ENCODE measurements at places on chromosomes 2 and 18.

DNA sequence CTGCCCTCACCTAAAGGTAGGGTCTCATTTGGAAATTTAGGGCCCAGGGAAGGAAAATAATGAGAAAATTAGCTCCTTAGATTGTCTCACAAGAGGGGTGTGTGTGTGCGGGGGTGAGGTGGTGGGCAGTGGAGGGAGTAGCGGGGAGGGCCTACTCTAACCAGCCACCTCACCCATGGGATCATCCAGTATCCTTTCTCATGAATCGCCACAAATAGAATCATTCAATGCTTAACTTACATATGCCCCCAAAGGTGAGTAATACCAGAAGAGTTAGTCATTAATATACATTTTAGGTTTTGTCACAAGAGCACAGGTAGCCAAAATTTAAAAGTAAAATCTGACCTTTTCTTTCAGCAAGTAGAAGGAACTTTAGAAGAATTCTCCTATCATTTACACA is 122.1 kb downstream of the PLEKHM3 start:
- no peak for DNase-seq

GRCh38 chr2:222722327-222722946 is 51.0 kb downstream of the MOGAT1 start:
- DNase-seq, result no peak

DNA sequence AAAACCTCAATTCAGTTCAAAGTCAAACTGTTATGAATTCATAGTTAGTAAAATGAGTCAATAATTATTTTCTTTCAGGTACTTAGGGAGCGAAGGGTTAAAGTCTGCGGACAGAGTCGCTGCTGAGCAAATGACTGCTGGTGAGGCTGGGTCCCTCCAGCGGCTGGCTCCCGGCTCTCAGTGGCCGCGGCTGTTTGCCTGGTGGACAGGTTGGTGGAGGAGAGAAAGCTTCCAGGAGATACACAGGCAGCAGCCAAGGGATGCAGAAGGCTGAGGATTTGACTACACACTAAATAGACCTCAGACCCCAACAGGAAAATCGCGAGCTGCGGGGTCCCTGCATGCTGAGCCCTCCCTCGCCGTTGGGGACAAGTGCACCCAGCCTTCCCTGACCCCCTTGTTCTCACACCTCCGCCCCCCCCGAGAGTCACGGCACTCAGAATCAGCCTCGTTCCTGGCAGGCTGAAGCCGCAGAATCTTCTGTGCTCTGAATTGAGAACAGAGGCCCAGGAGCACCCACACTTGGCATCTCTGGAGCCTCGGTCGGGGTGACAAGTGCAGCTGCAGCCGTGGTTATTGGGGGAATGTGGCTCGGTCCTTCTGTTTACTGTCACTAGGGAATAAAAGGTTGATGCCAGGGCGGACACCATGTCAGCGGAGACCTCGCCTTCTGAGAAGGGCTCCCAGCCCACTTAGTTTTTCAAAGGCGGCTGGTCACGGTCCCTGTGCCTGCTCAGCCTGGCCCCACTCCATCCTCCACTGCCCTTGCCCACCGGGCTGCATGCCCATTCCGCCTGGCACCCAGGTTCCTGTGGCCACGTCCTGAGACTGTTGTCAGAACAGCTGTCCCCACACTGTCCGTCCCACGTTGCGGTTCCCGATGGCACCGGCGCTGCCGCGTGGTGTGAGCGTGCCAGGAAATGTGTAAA is 74.0 kb downstream of the SLC66A2 start:
- DNase-seq, result no peak

GRCh38 chr2:238448031-238448955 is 21.6 kb downstream of the ASB1 start:
- no peak for DNase-seq

DNA sequence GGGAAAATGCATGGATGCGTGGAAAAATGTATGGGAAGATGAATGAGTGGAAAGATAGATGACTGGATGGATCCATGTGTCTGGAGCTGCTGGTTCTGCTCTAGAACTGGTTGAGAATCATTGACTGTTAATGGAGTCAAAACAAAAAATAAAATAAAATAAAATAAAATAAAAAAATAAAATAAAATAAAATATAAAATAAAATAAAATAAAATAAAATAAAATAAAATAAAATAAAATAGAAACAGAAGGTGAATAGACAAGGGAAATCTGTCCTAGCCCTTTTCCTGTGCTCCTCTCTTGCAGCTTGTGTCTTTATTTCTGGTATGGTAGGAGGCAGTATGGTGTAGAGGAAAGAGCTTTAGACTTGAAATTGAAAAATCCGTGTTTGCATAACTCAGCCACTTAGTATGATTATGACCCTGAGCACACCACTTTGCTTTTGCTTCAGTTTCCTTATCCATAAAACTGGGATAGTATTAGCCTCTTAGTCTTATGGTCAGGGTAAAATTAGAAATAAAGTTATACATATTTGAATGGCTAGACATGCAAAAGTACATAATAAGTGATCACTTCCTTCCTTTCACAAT is 51.0 kb downstream of the PSD4 start:
- DNase-seq, result no peak

GRCh38 chr2:203948733-203949132 is 12.2 kb downstream of the ICOS start:
- DNase-seq, result no peak

DNA sequence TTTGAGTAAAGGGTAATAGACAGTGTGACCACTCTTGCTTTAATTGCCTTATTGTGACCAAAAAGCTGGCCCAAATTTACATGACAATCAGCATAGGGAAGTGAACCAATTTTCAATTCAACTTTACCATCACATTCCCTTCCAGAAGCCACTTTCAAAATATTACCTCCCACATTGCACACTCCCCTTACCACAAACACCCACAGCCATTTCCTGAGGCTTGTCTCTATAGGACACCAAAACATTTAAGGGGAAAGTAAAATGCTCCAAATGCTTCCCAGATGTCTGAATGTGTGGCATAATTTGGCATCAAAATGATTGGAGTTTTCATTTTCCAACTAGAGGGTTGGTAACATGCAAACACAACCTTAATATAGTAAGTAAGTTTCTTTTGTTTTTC is 616.1 kb downstream of the SLC4A3 start:
- DNase-seq, result no peak

GRCh38 chr18:14917311-14917710 is 169.3 kb downstream of the ANKRD30B start:
- DNase-seq, result no peak

DNA sequence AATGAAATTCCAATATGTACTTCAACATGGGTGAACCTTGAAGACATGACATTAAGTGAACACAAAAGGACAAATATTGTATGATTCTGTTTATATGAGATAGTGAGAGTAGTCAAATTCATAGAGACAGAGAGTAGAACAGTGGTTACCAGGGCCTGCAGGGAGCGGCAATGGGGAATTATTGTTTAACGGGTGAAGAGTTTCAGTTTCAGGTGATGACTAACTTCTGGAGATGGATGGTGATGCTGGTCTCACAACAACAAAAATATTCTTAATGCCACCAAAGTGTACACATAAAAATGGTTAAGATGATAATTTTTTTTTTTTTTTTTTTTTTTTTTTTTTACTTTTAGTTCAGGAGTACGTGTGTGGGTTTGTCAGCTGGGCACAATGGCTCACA is 109.4 kb upstream of the TMEM200C start:
- DNase-seq, result no peak
